Right lung (tissue), 10 donors: ENCODE measurements at places on chromosomes 4 and X. TPM values are rescaled to one million over a fixed set of nuclear protein-coding genes. Genes with fewer than 3 reads are reported as not detected.

- DNase-seq = no peak
Measured at GRCh38 chr4:188195389-188195985, 56.2 kb downstream of the TRIML1 start.

The UTP14A gene
- polyA plus RNA-seq = 28.6 TPM

DNA sequence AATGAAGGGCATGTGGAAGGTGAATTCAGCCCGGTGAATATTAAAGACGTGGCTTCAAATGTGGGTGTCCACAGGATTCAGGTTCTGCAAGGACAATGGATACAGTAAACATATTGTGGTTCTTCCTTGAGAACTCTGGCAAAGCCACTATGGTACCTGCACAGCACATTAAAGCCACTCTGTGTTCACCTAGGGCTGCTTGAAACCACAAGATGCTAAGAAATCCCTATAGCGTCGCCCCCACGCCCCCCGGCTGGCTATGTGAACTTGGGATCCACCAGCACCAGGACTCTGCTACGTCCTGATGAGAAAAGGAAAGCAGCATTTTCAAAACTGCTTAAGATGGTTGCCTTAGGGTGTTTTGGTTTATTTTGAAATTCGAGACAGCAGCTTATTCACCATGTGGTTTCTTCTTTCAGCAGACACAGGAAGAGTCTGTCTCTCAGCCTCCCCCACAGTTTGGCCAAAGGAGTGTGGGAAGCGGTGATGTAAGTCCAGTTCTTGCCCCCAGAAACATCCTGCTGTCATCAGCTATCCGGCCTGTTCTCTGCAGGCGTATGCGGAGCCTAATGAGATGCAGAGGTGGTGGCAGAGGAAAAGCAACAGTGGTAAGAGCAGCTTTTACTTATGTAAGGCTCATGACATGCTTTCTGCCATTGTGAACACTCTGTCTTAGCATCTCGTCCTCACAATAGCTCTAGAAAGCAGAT, 111.5 kb downstream of the AFAP1 start:
- DNase-seq = peak; percentile 89

GRCh38 chr4:188867796-188868195, 728.6 kb downstream of the TRIML1 start:
- DNase-seq = no peak

DNA sequence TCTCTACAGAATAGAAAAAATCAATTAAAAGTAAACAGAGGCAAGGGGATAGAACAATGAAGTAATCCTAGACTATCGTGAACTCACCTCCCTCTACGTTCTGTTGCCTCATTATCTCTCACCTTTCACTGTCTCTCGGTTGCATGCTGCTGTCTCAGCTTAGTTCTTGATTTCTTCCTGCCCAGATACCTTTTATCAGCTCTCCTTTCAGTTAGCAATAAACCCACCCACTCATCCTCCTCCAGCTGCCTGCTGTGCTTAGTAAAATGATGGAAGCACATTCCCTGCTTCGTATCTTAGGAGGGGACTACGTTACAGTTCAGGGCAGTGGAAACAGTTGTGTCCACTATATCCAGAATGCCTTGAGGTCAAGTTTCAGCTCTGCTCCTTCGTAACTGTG, 1709.5 kb upstream of the AGA start:
- no peak for DNase-seq

DNA sequence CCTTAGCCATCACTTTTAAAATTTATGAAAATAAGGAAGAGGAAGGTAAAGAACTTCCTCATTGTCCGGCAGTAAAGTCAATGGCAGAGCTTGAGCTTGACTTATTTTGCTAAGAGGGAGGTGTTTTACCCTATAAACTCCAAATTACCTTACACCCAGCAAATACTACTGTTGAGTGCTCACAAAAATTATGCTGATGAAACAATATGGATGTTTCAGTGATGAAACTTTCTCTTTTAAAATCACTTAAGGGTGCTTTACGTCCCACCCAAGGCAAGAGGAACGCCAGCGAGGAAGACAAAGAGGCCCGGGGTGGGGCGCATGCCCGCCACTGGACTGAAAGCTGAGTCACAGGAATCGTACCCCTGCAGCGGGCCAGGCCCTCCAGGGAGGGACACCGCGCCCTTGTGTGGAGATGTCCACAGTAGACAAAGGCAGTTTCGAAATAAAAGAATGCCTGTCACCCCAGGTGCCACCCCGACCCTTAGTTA, 560 bp upstream of the TMSB4X start:
- no peak for DNase-seq

DNA sequence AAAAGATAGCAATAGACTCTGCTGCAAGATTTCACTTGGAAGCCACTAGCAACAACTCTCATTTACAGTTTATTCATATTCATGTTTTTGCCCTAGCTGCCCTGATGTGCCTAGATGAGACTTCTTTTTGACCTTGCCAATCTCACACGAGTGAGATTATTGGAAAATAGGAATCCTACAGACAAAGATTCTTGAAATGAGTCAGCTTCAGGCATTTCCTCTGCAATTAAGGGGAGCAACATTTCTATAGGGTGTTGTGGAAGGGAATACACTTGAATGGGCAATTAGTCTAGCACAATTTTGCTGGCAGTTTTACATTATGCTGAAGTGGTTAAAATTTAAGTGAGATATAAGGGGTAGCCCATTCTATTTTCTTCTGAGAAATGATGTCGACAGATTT, 217.0 kb upstream of the FAT4 start:
- DNase-seq = no peak

- no peak for DNase-seq
Measured at GRCh38 chr4:5504486-5504885, 203.9 kb downstream of the EVC2 start.
